ENCODE measurements at places on chromosomes 7 and 10.

DNA sequence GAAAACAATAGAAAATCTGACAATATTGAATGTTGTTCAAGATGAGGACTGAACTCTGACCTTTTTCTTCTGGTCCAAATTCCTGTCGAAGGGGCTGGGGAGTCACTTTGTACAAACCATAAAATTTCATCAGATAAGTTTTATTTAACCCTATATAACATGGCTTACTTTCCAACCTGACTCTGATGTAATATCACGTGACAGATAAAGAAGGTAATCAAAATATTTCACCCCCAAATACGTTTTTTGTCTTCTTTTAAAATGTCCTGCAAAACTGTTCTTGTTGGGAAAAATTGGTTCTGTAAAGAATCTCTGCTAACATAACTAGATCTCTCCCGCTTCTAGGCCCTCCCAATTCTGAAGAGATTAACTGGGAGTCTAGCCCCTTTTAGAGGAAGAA, 90.9 kb upstream of the MDFIC start:
- DNase-seq, result no peak

GRCh38 chr7:135768064-135768463, 19.5 kb upstream of the FAM180A start:
- DNase-seq, result no peak

DNA sequence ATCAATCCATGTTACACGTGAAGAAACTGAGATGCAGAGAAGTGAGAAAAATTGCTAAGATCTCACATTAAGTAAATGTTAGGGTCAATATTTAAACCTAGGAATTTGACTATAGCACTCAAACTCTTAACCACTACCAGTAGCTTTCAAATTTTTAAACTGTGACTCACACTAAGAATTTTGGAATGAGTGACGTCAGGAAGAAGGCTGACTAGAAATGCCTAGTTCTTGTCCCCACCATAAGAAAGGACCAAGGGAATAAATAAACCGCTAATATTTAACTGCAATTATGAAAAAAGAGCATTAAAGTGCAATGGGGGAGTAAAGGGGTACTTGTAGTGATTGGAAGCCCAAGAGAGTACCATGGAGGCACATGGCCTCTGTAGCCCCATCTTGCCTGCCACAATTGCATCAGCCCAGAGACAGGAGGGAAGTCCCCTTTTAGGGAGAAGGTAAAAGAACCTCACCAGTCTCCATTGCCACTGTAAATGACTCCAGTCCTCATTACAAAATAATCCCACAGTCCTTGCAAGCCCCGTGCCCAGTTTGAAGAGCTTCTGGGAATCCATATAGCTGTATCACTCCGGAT, 3.5 kb upstream of the AKR1B1 start:
- peak; percentile 82 for DNase-seq

GRCh38 chr10:58477122-58477521, 35.5 kb upstream of the BICC1 start:
- peak; percentile 63 for DNase-seq

DNA sequence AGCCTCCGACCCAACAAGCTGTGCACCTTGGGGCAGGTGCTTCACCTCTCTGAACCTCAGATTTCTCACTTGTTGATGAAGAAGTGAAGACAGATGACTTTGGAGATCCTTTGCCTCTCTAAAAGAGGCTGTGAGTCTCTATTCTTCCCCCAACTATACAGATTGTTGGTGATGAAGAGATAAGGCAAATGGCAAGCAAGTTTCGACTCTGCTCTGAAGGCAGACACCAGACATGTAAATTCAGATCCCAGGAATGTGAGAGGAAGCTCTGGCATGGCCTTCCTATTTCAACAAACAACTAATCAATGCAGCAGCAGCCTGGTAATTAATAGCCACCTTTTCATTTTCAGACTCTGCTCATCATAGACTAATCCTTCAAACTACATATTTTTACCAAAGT, 74.2 kb upstream of the EGR2 start:
- no peak for DNase-seq
